Activated naive CD8-positive, alpha-beta T cell treated with anti-CD3 and anti-CD28 coated beads, Interleukin-2, amount 10 ng/mL, durations not matched to agents 7 days and 5 days (primary cell): ENCODE measurements at places on chromosomes 12 and 14. TPM values are rescaled to one million over a fixed set of nuclear protein-coding genes. Genes with fewer than 3 reads are reported as not detected.

The PRKD1 gene
- total RNA-seq = not detected

The PRICKLE1 gene
- 0.45 TPM for total RNA-seq

The SERPINA3 gene
- not detected for total RNA-seq

The STON2 gene
- not detected for total RNA-seq

- no peak for DNase-seq
These were observed 3.1 kb downstream of the VEZT start for GRCh38 chr12:95220726-95221125.

DNA sequence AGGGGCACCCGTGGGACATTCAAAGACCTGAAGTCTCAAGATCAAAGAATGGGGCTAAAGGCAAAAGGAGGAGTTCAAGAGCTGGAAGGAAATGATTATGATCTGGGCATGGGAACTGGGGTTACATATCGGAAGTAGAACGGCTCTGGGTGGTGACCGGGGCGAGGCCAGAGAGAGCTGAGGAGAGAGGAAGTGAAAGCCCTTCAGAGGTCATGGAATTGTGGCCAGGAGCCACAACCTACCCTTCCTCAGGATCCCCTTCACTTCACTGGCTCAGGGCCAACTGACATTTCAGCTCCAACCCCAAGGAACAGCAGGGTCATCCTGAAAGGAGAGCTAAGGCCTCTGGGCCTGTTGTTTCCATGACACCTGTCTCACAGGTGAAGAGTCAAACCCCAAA lies 57.8 kb downstream of the GALNT16 start:
- no peak for DNase-seq

GRCh38 chr14:37172024-37172869 lies at the start of gene SLC25A21:
Gene SLC25A21 (minus strand): TSS chr14:37172606.
- DNase-seq = peak; percentile 28

DNA sequence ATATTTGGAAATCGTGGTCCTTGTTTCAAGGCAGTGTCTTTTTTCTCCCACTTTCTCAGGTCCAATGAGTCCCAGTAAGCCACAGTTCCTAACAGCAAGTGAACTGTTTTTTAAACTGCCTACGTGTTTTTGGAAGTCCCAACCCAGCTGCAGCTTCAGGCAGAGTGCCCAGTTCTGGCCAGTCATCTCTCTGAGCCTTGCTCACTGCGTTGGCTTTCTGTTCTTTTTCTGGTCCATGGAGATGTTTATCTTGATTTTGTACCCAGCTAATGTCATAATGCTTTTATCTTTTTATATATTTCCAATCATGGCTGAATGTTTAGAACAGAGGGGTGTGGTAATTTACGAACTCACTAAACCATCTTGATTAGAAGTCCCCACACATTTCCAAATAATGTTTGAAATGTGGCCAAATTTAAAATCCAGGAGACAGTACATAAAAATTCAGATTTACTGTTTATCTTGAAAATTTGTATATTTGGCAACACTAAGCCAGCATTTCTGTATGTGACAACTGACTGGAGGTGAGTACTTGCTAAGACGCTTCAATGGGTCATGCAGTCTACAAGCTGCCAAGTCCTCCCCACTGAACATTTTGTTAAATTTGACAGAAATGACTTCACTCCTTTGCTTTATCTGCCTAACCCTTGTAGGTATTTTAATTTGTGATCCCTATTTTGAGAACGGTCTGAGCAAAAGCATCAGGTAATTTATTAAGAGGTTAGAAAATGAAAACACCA lies 46.1 kb upstream of the OTOGL start:
- DNase-seq = no peak

- no peak for DNase-seq
These were observed 16.3 kb upstream of the MYO1H start for GRCh38 chr12:109331301-109331952.

DNA sequence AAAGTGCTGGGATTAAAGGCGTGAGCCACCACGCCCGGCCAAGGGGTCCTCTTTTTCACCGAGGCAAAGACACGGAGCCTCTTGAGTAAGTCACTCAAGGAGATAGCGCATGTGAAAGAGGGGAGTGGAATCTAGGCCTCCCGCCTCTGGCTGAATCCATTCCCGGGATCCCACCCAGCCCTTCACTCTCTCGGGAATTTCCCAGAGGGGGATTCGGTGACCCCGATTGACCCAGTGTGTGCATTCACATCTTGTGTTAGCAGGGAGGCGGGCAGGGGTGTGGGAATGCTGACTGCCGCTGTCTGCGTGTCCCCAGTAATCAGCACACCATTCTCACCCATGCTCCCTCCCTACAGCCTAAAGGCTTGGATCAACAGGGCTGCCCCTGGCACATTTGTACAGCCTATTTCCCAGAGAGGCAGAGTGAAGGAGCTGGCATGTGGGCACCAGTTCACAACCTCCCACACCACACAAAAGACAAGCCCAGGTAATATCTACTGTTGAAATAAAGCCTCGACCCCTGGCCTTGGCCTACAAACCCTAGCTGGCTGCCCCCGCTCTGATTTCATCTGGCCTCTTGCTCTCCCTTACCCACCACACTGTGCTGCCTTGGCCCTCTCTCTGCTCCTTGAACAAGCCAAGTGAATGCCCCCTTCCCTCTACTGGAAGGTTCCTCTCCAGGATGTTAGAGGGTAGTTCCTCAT lies 1.3 kb upstream of the LTBP2 start:
- DNase-seq = no peak

DNA sequence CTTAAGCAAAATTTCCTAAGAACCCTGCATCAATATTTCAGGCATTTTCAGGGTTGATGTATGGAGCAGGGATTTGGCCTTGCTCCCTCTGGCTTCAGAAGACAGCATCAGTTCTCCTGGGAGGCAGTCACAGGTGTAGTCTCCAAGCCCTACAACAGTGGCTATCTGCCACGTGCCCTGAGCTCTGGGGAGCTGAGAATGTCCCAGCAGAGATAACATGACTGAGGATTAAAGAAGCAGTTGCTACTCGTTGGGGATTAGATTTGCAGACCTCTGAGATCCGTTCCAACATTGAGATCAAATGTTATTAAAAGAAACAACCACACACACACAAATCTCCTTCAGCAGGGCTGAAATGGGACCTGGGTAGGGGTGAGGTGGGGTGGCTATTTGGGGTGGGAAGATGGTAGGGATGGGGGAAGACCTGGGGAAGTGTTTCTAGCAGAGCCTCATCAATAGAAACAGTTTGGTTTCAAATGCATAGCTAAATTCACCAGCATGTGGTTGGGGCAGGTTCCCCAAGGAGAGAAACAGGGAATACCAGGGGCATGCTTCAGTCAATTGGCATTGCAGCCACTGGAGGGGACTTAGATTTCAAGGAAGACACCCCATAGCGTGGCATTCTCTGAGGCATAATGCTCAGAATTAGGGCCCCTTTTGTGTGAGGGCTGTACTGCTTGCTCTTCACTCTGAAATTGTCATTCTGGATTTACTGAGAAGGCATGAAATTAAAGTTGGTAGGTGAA lies 15.2 kb upstream of the FAM234B start:
- no peak for DNase-seq

DNA sequence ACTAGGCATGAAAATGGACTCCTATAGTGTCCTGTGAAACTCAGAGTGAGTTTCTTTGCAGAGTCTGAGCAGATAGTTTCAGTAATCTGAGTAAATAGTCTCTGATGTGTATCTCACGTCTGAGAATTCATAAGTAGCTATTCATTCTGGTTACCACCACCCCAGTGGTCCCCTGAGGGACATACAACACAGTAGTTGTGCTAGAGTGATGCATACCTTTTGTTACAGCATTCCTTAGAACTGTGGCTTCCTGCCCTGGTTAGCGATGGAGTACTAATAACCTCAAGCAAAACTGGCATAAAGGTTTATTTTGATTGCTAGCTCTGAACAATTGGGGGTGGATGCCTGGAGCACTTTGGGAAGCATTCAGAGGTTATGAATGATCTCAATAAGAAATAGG lies 114.7 kb downstream of the DAAM1 start:
- DNase-seq = no peak

- DNase-seq = no peak
These were observed 1022.9 kb downstream of the LRFN5 start for GRCh38 chr14:42629553-42629952.

DNA sequence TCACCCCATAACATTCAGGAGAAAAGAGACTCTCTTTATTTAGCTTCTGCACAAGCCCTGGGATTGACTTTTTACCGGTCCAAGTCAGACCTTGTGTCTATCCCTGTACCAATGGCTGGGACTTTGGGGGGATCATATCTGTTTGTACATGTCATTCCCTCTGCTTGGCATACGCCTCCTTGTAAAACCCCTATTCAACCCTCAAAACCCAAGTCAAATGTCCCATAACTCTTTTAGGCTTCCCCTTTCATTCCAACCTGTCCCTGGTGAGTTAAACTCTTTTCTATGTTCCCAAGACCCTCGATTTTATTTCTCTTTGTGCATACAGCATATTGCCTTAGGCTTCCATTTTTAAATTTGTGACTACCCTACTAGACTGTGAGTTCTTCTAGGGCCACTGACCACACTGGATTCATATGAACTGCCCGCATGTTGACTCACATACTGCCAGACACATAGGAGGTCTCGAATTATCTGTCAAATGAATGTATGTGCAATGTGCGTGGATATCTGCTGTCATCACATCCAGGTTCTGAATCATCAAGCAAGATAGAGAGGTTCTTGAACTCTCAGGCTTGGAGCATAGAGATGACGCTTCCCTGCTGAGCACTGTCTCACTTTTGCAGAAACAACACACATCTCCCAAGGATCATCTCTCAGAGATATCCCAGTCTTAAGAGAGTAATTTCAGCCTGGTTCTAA lies 548.6 kb upstream of the TBX3 start:
- no peak for DNase-seq

- DNase-seq = no peak
These were observed 57.6 kb downstream of the SPTSSA start for GRCh38 chr14:34404416-34404815.

- no peak for DNase-seq
These were observed 393 bp upstream of the KLHL33 start for GRCh38 chr14:20436363-20436755.

GRCh38 chr12:116642683-116643082 lies 83.5 kb downstream of the MAP1LC3B2 start:
- no peak for DNase-seq
